ENCODE measurements at places on chromosomes 2 and 18.

DNA sequence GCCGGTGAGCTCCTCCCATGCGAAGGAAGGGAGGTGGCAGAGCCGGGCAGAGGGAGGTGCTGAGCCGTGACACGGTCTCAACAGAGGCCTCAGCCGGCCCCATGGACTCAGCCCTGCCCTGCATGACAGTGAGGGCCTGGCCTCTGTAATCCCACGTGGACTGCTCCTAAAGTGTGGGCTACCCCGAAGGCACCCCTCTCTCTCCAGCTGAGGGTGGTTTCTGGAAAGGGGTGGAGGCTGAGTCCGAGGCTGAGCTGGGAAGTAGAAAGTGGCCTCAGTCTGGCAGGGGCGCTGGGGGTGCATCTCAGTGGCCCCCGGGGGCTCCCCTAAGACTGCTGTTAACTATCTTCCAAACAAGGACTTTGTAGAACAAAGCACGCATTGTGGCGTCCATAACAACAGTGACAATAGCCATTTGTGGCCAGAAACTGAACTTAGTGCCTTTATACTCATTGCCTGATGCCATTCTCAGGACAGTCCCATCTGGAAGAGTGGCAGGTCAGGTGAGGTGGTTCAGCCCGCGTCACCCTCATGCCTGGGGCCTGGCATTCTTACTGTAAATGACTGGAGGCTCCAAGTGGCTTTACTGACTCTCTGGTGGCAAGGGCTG lies 192.4 kb downstream of the TWIST2 start:
- DNase-seq: no peak
- no peaks in the 10 kb centered on the region for H3K36me3 ChIP-seq
- H3K4me3 ChIP-seq: no peak overlapping the region
- peaks cover 3% of the 10 kb centered on the region for H3K4me1 ChIP-seq
- no peaks in the 10 kb centered on the region for H3K27me3 ChIP-seq

- H3K36me3 ChIP-seq: no peaks in the 10 kb centered on the region
- no peak overlapping the region for H3K27ac ChIP-seq
- H3K27me3 ChIP-seq: peaks cover 8% of the 10 kb centered on the region
- DNase-seq: no peak
- H3K4me3 ChIP-seq: no peak overlapping the region
- H3K4me1 ChIP-seq: no peaks in the 10 kb centered on the region
Measured at GRCh38 chr2:191936882-191937405, 90.1 kb upstream of the CAVIN2 start.

- H3K4me1 ChIP-seq: peaks cover 3% of the 10 kb centered on the region
- DNase-seq: no peak
- H3K36me3 ChIP-seq: no peaks in the 10 kb centered on the region
- H3K4me3 ChIP-seq: no peak overlapping the region
- peaks cover 62% of the 10 kb centered on the region for H3K27me3 ChIP-seq
- no peak overlapping the region for H3K27ac ChIP-seq
Measured at GRCh38 chr2:218885981-218886947, 5.6 kb downstream of the WNT10A start.

DNA sequence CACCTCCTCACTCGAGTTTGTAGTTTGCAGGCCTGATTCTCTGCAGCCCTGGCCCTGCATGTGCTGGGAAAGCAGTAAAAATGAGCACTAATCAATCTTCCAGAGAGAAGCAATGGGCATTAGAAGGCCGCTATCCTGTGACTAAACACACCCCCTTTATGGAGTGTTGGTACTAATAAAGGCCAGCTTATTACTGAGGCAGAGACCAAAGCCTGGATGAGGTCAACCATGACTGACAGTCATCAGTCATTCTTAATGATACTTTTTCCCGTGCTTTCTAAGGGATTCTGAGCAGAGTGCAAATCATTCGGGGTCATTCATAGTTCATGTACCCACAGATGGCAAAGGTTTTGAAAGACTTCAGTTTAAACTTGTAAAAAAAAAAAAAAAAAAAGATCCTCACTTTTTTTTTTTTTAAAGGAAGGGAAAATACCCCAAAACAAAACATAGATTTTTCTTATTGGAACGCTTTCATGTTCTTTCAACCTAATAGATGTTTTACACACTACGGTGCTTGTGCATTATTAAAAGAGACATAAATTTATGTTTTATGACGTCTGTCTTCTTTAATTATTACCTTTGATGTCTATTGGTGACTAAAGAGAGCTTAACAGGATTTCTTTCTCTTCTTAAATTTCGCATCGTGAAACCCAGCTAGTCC lies 13.2 kb downstream of the TSHZ1 start:
- no peak for DNase-seq
- H3K4me3 ChIP-seq: no peak overlapping the region
- no peaks in the 10 kb centered on the region for H3K36me3 ChIP-seq
- H3K27me3 ChIP-seq: no peaks in the 10 kb centered on the region

GRCh38 chr2:24328010-24328409 lies 32.3 kb downstream of the ITSN2 start:
- no peak for DNase-seq
- H3K4me1 ChIP-seq: peaks cover 10% of the 10 kb centered on the region
- no peaks in the 10 kb centered on the region for H3K27me3 ChIP-seq
- peaks cover 13% of the 10 kb centered on the region for H3K36me3 ChIP-seq
- H3K4me3 ChIP-seq: no peak overlapping the region

- no peaks in the 10 kb centered on the region for H3K27me3 ChIP-seq
- H3K4me3 ChIP-seq: no peak overlapping the region
- H3K36me3 ChIP-seq: no peaks in the 10 kb centered on the region
- no peak overlapping the region for H3K27ac ChIP-seq
- no peak for DNase-seq
Measured at GRCh38 chr2:220046507-220046906, 419.1 kb downstream of the SLC4A3 start.

Data from activated CD8-positive, alpha-beta T cell treated with anti-CD3 and anti-CD28 coated beads, Interleukin-2, amount 10 ng/mL, durations not matched to agents 7 days and 5 days (primary cell).